Umbilical cord (tissue), 2 donors: ENCODE measurements at places on chromosomes 3 and 15. TPM values are rescaled to one million over a fixed set of nuclear protein-coding genes. Genes with fewer than 3 reads are reported as not detected.

DNA sequence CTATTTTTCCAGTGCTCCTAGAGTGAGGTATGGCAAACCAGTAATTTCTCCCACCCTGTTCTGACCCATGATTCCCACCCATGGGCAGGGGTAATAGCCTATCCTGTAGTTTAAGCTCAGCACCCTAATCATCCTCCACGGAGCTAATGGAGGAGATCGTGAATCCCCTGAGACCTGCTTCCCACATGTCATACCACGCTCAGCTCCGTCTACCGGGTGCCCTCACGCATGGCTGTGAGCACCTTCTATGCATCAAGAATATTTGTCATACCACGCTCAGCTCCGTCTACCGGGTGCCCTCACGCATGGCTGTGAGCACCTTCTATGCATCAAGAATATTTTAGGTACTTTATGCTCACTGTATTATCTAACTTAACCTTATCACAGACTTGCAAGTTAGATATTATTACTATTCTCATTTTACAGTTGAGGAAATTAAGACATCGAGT lies 104.7 kb upstream of the PFN2 start:
- DNase-seq = no peak

GRCh38 chr3:3069723-3070122 lies 40.5 kb downstream of the IL5RA start:
- no peak for DNase-seq

GRCh38 chr3:101077361-101078011 lies 84.3 kb upstream of the ABI3BP start:
- DNase-seq = peak; percentile 56

The ARGFX gene
- 16.1 TPM for total RNA-seq

The CFAP20DC gene
- total RNA-seq = 9.4 TPM

- DNase-seq = no peak
These were observed 185.9 kb upstream of the CADM2 start for GRCh38 chr3:84772841-84773240.

- DNase-seq = no peak
These were observed 550.0 kb downstream of the FGF12 start for GRCh38 chr3:192177383-192177782.

The GPR87 gene
- total RNA-seq = 4.1 TPM

The NIPA2 gene
- total RNA-seq = 45.7 TPM

DNA sequence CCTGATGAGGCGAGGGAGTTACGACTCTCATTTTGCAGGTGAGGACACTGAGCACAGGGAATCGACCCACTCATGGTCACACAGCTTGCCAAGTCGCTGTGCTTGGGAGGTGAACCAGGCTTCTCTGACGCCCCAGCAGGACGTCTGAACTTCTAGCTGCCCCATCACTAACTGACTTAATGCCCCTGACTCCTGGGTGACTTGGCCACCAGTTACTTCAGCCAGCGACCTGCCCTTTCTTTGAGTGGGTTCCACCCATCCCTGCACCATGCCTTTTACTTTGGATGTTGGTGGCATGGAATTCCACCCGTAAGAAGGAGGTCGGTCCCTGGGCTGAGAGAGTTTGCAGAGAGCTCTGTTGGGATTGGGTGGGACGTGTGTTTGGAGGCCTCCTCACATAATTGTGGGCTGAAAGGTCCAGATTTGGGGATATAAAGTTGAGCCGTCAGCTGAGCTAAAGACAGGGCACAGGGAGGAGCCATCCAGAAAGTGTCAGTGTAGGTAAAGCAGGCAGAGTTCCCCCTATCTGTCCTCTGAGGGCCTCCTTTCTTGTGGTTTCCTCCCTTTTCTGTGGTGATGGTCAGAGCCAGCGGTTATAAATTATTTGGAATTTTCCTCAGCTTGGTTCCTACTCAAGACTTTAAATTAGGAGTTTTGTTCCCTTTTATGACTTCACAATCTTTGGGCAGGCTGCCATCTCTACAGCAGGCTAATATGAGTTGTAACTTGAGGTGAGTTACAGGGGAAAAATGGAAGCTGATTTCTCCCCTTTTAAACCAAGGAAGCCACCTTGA lies 55.0 kb downstream of the FLNB start:
- DNase-seq = peak; percentile 92

- no peak for DNase-seq
These were observed 187.5 kb downstream of the MEGF11 start for GRCh38 chr15:66066005-66066404.

The WDR6 gene
- total RNA-seq = 31.3 TPM

GRCh38 chr15:101667881-101668280 lies 15.7 kb upstream of the TM2D3 start:
- DNase-seq = no peak

The KBTBD8 gene
- 8.9 TPM for total RNA-seq

The TM4SF18 gene
- 3.9 TPM for total RNA-seq

The DUOXA1 gene
- 3.1 TPM for total RNA-seq

The HCLS1 gene
- 31.3 TPM for total RNA-seq

The LSAMP gene
- 20.5 TPM for total RNA-seq

- no peak for DNase-seq
These were observed 631.8 kb upstream of the GRM7 start for GRCh38 chr3:6228958-6229683.

The STRIT1 gene
- not detected for total RNA-seq

- no peak for DNase-seq
These were observed 189.8 kb downstream of the RYR3 start for GRCh38 chr15:33500432-33501195.

- no peak for DNase-seq
These were observed 267.6 kb upstream of the TBC1D5 start for GRCh38 chr3:18010001-18010400.

DNA sequence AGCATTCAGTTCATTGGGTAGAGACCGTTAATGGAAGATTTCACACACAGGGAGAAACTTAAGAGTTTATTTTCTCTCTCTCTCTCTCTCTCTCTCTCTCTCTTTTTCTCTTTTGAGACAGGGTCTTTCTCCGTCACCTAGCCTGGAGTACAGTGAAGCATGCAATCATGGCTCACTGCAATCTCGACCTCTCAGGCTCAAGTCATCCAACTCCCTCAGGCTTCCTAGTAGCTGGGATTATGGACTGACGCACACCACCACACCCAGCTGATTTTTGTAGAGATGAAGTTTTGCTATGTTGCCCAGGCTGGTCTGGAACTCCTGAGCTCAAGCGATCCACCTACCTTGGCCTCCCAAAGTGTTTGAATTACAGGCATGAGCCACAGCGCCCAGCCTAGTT lies 1.6 kb downstream of the WDR72 start:
- peak; percentile 8 for DNase-seq

DNA sequence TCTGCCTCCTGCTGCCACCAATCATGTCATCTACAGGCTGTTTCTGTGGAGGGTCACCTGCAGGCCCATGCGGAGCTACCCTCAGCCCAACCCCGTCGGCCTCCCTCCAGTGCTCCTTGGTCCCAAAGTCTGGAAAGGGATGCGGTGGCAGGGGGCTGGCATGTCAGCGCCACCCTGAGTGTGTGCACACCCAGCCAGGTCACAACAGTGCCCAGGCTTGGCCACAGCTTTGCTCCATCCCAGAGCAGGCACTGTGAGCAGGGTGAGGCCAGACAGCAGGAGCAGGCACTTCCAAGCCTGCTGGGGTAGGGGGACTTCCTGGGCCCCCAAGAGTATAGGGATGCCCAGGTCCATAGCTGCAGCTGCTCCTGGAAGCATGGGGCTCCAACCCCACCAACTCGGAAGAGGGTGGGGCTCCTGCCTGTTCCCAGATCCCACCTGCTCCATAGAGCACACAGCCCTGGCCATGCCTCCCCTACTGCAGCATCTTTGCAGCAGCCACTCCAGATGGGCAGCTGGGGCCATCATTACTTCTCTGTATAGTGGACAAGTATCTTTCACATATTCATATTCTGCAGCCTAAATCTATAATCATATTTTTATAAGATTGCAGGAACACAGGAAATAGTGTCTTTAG lies 109.3 kb downstream of the CBLB start:
- no peak for DNase-seq

The SLC9C1 gene
- 4.1 TPM for total RNA-seq
